ENCODE measurements at places on chromosomes 12 and 14. TPM values are rescaled to one million over a fixed set of nuclear protein-coding genes. Genes with fewer than 3 reads are reported as not detected.

The TSPAN19 gene
- total RNA-seq: not detected

The IL31 gene
- total RNA-seq: 4.0 TPM

GRCh38 chr14:65976761-65977404, 509.3 kb upstream of the CCDC196 start:
- H3K27ac ChIP-seq: no peak overlapping the region
- H3K4me3 ChIP-seq: no peak overlapping the region
- peaks cover 2% of the 10 kb centered on the region for H3K27me3 ChIP-seq
- no peaks in the 10 kb centered on the region for H3K36me3 ChIP-seq

- H3K36me3 ChIP-seq: peaks cover 15% of the 10 kb centered on the region
- no peak overlapping the region for H3K4me3 ChIP-seq
- no peak for DNase-seq
- H3K27ac ChIP-seq: no peak overlapping the region
- H3K27me3 ChIP-seq: no peaks in the 10 kb centered on the region
- no peaks in the 10 kb centered on the region for H3K4me1 ChIP-seq
Observed at GRCh38 chr14:91586410-91586809, 76.3 kb upstream of the PPP4R3A start.

- H3K27ac ChIP-seq: no peak overlapping the region
- H3K4me1 ChIP-seq: peaks cover 35% of the 10 kb centered on the region
- no peak for DNase-seq
- no peaks in the 10 kb centered on the region for H3K27me3 ChIP-seq
- H3K4me3 ChIP-seq: no peak overlapping the region
- H3K36me3 ChIP-seq: peaks cover 3% of the 10 kb centered on the region
Observed at GRCh38 chr12:4133029-4133428, 140.5 kb upstream of the CCND2 start.

Data from activated CD4-positive, alpha-beta memory T cell treated with anti-CD3 and anti-CD28 coated beads for 36 hours (primary cell).